CD14-positive monocyte (primary cell): ENCODE measurements at places on chromosomes 3 and 15. TPM values are rescaled to one million over a fixed set of nuclear protein-coding genes. Genes with fewer than 3 reads are reported as not detected.

CD96 gene
- polyA plus RNA-seq: 0.03 and 0.05 TPM in 2 replicates

XCR1 gene
- polyA plus RNA-seq: not detected in 2 replicates

NR2E3 gene
- not detected in 2 replicates for polyA plus RNA-seq

DUOXA1 gene
- polyA plus RNA-seq: not detected in 2 replicates

SCN11A gene
- polyA plus RNA-seq: not detected

ZNF445 gene
- polyA plus RNA-seq: 1.3 and 2.5 TPM in 2 replicates

TMEM207 gene
- not detected for polyA plus RNA-seq

DMXL2 gene
- polyA plus RNA-seq: 45.5 TPM

MED12L gene
- polyA plus RNA-seq: 0.06 and 0.12 TPM in 2 replicates

WDR93 gene
- not detected for polyA plus RNA-seq
